ENCODE measurements at places on chromosomes 1 and 21.
A peak's percentile ranks its signal among the peaks of the same experiment; 100 is the strongest.

- DNase-seq, result peak; percentile 71
These were observed 109.6 kb downstream of the KCNN3 start for GRCh38 chr1:154760469-154760933.

DNA sequence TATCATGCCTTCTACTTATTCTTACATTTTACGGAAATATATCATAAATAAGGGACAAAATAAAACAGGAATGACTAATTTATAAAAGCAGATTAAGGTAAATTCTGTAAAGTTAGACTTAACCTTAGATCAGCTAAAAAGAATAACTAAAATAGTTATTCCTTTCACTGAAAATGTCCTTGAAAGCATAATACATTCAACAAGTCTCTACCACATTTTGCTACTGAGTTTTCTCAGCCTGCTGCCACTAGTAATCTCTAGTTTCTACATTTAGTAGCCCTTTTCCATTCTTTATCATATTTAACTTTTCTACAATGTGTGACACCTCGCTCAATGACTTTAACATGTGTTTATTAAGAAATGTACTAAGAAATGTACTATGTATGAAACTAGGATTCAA is 89.0 kb downstream of the DENND1B start:
- DNase-seq, result no peak

GRCh38 chr1:46285730-46286477 is 17.5 kb downstream of the LRRC41 start:
- no peak for DNase-seq

- no peak for DNase-seq
These were observed 29.1 kb upstream of the TADA1 start for GRCh38 chr1:166905136-166905535.

DNA sequence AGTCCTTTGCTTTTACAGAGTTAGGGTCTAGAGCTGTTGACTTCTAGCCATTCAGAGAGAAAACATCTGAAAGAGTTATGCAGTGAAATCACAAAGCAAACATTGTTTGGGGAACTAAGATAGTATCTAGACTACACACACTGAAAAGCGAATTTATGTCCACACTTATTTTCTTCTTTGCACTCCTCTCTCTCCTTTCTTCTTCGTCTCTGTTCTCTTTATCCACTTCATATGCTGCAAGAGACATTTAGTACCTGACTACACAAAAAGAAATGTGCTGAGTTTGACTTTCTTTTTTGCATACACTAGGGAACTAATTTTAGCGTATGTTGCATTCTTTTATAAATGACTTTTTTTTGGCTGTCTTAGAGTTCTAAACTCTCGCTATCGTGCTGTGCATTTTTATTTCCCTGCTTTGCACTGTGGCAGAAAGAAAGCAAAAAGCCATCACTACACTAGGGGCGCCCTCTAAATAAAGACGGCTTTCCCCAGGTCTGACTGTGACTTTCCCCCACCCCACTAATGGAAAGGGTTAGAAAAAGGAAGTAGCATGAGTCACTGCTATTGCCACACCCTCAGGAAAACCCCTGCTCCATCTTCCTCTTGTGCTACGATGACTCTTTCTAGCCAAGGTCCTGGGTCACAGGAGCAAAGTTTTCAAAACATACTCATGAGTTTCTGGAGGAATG is 65.7 kb downstream of the MAP3K7CL start:
- DNase-seq, result no peak

GRCh38 chr1:109301874-109302273 is 4.9 kb downstream of the MYBPHL start:
- DNase-seq, result no peak

DNA sequence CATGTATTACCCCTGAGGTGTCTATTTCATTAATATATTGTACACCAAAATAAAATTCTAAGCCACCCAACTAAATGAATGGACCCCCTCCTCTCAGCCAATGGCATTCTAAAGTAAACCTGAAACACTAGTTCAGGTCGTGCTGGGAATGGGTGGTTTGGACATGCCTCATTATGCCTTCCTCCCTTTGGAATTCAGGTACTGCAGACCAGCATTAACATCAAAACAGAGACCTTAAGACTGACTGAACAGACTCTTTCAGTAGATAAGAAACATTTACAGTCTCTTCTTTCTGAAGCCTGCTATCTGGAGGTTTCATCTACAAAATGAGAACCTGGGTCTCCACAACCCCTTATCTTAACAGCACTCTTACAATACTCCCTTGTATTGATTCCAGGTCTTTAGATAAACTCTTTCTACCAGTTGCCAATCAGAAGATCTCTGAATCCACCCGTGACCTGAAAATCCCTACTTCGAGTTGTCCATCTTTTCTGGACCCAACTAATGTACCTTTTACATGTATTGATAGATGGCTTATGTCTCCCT is 93.6 kb downstream of the PKN2 start:
- DNase-seq, result no peak

DNA sequence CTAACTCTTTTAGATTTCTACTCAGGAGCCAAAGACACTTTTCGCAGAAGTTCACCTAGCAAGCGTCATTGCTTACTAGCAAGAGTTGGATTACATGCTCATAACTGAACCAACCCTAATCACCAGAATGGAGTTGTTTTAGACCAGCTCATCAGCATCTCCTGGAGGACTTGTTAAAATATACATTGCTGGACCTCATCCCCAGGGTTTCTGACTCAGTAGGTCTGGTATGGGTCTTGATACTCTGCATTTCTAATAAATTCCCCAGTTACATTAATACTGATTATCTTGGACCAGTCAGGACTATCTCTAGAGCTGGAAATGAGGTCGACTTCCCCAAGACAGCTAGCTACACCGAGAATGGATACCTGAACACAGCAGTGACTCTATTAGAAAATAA is 9.7 kb upstream of the PRDX6 start:
- DNase-seq, result no peak

- DNase-seq, result no peak
These were observed 23.6 kb downstream of the POU2F1 start for GRCh38 chr1:167244244-167244643.

DNA sequence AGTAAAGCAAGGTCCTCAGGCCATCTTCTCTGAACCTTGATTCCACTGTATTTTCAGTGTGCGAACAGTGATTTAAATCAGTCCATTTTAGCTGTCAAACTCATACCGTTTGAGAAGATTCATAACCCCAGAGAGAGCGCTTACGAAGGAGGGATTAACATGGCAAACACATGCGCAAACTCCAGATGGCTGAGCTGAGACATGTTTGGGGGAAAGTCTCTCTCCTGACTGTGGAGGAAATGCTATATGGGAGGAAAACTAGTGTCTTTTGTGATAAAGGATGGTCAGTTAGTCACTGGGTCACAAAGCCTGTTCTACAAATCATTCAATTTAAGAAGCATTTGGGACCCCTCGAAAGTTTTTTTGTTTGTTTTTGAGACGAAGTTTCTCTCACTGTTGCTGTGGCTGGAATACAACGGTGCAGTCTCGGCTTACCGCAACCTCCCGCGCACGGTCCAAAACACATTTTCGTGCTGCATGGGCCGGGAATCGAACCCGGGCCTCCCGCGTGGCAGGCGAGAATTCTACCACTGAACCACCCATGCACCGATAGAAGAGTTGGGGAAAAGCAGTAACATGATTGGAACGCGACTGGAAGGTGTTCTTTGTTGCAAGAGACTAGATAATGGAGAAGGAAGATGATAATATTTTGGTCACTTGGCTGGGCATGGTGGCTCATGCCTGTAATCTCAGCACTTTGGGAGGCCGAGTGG is 58.4 kb upstream of the CXADR start:
- DNase-seq, result peak; percentile 8

DNA sequence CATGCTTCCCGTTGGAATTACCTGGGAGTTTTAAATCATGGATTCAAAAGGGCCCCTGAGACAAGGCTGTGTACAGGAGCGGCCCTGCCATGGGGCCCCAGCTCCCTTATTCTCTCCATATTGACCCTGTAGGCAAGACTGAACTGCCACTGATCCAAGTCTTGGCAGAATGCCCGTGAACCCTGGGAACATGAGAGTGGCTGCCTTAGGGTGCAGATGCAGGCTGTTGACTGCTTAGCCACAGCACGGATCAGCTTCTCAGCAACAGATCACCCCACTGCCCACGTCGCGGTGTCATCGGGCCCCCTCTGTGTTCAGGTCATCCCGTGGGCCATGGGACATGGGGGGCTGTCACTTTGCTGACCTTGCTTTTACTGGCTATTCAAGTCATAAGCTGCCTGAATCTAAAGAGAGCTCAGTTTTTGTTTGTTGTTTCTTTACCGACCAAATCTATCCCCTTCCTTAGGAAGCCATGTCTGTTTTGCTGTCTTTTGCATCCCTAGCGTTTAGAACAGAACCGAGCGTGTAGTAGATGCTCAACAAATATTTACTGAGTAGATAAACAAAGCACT is 83.4 kb downstream of the MATN1 start:
- no peak for DNase-seq

DNA sequence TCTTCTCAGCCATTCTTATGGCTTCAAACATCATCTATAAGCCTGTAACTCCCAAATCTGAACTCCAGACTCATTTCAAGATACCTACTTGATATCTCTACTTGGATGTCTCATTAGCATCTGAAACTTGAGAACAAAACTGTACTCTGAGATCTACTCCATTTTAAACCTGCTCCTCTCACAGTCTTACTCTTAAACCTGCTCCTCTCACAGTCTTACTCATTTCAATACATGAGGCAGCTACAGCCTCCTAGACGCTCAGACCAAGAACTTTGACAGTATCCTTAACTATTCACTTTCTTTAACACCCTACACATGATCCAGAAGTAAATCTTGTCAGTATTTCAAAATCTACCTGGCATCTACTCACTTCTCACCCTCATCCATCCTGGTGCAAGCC is 54.3 kb downstream of the NBPF6 start:
- no peak for DNase-seq

GRCh38 chr1:38489844-38490270 is 369.7 kb downstream of the RRAGC start:
- DNase-seq, result no peak

DNA sequence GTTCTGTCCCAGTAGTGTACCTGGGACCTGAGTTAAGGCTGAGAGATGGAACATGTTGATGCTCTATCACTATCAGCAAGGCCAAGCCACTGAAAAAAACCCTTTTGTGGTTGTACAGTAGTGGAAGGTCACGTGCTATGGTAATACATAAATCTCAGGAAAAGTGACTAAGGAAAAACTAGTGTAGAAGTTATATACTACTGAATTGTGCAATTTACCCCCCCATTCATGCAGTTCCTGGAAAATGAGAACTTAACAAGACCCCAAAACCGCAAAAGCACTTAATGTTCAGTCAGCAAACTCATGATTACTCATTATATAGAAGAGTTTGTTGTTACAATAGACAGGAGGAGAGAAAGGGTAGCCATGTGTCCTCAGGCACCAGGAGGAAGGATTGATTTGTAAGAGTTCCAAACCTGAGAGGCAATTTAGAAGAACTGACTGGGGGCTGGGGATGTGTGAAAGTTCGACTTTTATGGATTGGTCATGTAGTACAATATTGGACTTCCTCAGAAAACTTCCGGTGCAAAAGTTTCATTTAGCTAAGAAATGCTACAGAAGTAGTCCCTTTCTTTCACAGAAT is 91.6 kb downstream of the RGL1 start:
- no peak for DNase-seq

GRCh38 chr1:229430761-229431283 is 3.1 kb downstream of the ACTA1 start:
- DNase-seq, result no peak

DNA sequence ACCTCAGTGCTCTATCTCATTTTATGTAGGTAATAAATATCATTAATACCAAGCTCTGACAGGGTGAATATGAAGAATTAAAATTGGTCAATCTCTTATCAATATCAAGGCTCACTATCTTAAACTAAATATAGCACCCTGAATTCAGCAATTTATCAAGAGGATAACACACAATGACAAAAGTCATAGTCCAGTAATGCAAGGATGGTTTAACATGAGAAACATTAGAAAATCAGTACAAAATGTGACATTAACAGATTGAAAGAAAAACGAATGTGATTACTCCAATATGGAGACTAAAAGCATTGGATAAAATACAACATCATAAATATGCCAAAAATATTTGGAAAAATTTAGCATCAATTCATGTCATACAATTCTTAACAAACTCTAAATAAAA is 53.9 kb downstream of the OBSCN start:
- no peak for DNase-seq

DNA sequence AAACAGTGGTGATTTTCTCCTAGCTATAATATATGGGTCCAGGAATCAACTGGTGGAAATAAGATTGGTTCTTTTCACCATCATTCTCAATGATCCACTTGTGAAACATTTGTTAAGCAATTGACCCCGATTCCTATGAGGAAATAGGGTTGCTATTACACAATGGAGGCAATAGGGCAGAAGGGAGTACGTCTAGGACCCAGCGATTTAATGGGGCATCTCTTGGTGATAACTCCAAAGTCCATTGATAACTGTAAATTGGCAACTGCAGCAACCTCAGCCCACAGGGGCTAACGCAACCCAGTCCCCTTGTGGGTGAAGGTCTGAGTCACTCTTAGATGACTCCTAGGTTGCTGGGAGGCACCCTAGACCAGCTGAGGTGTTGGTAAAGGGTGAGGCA is 62.5 kb upstream of the BARHL2 start:
- no peak for DNase-seq

- no peak for DNase-seq
These were observed 4.4 kb upstream of the C4BPB start for GRCh38 chr1:207084232-207084631.

GRCh38 chr1:173295391-173295790 is 88.3 kb upstream of the TNFSF4 start:
- no peak for DNase-seq

DNA sequence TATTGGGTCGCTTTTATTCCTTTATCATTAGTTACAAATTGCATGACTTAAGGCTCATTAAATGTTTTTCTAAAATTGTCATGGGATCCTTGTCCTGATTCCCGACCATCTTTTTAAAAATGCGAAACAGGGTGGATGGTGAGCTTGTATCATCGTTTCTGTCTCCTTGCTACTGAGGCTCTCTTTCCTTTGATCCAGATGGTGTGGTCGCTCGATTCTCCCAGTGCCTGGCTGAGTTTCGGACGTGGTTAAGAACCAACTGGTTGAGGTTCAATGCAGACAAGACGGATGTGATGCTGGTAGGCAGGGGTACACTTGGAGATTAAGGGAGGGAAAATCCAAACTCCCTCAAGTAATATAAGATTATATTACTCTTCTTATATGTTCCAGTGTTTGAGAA is 1.2 kb downstream of the MIER1 start:
- DNase-seq, result no peak

GRCh38 chr1:42736152-42736551 is 3.9 kb downstream of the CLDN19 start:
- no peak for DNase-seq

GRCh38 chr1:113390871-113391648 is 745 bp downstream of the MAGI3 start:
- DNase-seq, result peak; percentile 8

DNA sequence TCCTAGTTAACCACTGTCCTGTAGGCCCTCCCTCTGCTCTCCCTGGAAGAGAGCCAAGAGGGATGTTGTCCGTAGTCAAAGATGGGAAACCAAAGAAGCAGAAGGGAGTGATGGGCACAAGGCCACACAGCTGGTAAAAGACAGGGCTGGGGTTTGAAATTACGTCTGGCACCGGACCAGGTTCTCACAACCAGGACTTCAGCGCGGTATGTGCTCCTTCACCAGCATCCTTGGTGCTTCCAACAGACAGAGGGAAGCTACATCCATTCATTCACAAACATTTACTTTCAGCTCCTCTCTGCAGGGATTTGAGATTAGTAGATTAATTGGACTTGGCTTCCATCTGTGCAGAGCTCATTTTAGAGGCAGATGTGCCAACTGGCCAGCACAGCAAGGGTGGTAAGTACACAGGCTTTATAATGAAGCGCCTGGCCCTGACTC is 191.2 kb downstream of the TRABD2B start:
- no peak for DNase-seq

- no peak for DNase-seq
These were observed 141.4 kb downstream of the PSMG1 start for GRCh38 chr21:39041816-39042215.
